ENCODE measurements at places on chromosomes 12 and 14.

- no peak for DNase-seq
These were observed 624 bp downstream of the M6PR start for GRCh38 chr12:8948701-8949341.

DNA sequence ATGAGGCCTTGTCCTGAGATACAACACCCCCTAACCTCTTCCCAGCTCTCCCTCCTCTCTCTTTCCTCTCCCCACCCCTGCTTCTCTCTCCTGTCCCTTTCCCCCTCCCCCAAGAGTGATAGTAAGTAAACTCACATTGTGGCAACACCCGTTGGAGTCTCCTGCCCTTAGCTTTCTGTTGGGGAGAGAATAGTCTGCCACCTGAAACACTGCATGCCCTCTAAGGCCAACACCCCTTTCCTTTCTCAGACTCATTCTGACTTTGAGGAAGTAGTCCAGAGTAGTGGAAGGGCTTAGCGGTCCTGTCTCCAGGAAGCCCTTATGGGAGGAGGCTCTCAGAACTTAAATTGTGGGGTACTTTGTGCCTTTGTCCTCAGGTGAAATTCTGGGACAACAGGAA, 95.2 kb downstream of the PRKCH start:
- DNase-seq, result no peak

GRCh38 chr14:77498120-77498979, at the start of gene ISM2:
Gene ISM2 (minus strand): TSS chr14:77498816. CDS start chr14:77498793, 23 bp downstream.
- DNase-seq, result peak; percentile 36

DNA sequence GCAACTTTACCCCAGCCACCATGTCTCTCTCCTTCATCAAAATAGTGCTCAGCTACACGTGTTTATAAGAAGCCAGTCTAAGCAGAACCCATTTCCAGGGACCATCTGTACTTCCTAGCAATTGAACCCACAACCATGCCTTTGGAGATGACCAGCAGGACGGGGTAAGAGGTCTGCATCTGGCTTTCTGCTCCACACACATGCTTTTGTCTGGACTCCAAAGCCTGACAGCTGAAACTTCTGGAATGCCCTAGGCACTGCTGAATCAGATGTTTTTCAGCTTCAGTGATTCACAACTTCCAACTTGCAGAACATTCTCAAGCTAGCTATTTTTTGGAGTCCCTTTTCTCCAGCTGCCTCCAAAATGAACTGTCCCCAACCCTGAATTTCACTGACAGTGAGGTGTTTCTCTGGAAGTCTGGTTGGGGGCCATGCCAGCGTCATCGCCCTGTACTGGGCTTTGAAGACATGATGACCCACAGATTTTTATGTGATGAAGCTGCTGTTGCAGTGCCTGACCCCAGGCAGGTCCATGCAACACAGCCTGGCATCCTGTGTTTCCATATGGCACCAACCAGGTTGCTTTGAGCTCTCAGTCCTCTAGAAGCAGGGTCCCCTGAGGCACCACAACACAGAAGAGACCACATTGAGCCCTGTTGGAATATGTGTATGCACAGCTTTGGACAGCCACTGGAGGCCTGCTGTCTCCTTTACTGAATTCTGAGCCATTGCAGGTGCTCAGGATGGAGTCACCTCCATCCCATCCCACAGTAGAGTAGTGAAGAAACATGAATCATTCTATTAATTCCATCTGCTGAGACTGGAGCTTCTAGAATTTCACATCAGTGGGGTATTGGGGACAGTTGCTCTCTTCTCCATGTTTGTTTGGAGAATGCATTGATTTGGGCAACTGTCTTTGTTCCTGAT, 80.2 kb downstream of the NUAK1 start:
- no peak for DNase-seq

DNA sequence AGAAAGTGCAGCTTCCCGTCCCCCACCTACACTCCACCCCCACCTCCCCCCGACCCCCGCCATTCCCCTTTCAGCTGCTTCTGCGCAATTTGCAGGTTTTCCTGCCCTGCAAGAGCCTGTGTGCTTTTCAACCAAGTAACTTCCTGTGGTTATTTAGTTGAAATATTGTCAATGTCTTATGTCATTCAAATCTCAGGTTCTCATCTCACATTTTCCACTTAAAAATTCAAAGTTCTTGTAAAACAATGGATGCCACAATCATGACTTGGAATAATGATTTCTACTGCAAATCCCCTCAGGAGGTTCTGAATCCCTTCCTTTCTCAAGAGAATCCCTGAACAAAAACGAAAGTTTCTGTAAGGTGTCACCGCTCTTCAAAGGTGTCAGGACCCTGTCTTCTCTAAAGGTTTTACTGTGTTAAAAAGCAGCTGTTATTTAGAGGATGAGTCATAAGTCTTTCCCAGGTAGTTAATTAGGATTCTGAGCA, 31.6 kb downstream of the WBP11 start:
- DNase-seq, result no peak

DNA sequence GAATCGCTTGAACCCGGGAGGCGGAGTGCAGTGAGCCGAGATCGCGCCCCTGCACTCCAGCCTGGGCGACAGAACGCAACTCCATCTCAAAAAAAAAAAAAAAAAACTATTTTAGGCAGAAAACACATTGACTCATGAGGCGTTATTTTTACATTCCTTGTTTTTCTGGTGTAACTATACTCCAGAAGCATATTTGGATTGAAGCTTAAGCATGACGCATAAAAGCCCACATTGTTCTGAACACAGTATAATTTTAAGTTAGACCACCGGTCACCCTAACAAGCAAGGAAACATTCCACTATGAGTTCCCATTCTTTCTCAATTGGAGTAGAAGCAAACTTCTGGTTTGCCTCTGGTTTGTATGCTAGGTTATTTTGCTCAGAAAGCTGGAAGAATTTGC, 173.0 kb downstream of the MYRFL start:
- no peak for DNase-seq

Measured in stimulated activated CD4-positive, alpha-beta T cell treated with anti-CD3 and anti-CD28 coated beads, Interleukin-2, amount 100 ng/mL, for 48 hours (primary cell).